ENCODE measurements at places on chromosomes 1 and 21.
A peak's percentile ranks its signal among the peaks of the same experiment; 100 is the strongest.

- DNase-seq = peak; percentile 90
Measured at GRCh38 chr1:172940174-172940855, 110.4 kb downstream of the TNFSF18 start.

DNA sequence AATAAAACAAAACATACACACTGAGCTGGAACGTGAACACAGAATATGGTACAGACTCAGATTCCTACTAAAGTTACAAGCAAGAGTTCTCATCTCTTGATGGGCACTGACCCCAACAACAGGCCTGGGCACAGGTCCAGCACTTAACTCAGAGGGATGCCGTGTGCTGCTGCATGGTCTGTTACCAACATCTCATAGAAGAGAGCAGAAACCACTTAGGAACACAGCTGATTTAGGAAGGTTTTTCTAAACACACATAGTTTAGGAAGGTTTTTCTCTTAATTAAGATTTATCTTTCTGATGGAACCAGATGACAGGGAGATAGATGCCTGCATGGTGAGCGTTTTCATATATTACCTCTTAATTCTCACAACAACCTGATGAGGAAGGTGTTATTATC lies 1.5 kb downstream of the GCLM start:
- peak; percentile 48 for DNase-seq

GRCh38 chr1:26537951-26538352 lies 8.4 kb downstream of the RPS6KA1 start:
- DNase-seq = peak; percentile 12

- no peak for DNase-seq
Measured at GRCh38 chr1:68046885-68047658, 3.4 kb downstream of the DIRAS3 start.

GRCh38 chr1:91555074-91555730 lies 54.6 kb downstream of the CDC7 start:
- peak; percentile 48 for DNase-seq

DNA sequence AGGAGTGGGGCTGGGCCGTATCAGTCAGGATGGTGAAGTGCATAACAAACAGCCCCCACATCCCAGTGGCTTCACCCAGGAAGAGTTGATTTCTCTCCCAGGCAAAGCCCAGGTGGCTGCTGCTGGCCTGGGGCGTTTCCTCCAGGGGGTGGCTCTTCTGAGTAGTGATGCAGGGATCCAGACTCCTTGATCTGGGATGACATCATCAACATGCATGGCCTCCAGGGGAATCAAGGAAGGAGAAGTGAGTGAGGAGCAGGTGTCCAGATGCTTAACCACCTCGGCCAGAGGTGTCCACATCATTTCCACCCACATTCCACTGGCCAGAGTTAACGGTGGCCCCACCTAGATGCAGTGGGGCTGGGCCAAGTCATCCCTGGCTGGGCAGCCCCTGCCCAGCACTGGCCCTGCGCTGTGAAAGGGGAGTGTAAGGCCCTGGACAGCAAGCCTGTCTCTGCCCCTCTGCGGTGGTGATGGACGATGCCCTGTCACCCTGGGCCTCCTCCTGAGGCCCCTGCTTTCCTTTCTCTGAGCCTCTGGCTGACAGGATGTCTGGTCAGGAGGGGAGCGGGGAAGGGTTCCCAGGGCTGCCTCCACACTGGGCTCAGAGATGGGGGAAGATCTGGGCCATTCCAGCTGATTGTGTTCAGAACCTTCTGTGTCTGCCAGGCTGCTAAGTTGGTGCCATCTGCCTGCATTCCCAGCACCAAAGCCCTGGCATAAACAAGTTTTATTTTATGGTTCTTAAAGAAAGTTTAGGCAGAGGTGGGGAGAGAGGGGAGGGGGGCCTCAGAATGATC lies 598.2 kb downstream of the MATN1 start:
- DNase-seq = no peak

DNA sequence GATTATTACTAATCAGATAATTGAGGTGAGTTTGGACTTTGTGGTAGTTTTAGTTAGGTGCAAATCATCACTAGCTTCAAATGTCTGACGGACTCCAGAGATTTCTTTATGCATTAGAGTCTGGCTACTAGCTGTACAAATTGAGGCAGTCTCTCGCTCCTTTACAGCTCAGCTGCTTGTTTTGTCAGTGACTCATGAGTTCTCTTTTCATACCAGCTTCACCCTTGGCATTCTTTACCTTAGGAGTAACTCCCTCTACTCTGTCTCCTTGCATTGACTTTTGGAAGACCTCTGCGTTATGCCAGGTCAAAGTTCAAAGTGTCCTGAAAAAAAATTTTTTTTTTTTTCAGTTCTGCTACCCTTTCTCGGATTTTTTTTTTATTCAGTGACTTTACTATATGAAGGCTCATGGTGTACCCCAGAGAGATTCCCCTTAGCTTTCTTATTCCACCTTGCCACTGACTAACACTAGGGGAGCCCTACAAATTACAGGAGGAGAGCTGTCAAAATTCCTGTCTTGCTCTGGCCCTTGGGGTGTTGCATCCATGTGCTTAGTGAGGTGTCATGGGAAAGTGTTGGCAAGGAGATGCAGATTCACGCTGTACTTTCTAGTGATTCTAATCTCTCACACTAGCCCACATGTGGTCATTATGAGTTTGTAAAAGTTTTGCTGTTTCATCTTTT lies 576.6 kb downstream of the ADGRL2 start:
- peak; percentile 72 for DNase-seq

DNA sequence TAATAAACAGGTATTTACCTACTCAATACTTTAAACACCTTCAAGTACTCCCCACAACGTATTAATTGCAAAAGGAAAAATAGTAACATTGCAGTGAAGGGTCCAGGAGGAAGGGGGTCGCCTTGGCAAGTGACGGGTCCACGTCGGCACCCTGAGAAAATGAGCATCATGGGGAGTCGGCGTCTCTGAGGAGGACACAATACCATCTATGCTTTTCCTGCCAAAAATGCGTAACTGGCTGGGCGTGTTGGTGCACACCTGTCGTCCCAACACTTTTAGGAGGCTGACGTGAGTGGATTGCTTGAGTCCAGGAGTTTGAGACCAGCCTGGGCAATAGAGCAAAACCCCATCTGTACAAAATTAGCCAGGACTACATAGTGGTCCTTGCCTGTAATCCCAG lies 7.3 kb downstream of the FTCD start:
- no peak for DNase-seq

DNA sequence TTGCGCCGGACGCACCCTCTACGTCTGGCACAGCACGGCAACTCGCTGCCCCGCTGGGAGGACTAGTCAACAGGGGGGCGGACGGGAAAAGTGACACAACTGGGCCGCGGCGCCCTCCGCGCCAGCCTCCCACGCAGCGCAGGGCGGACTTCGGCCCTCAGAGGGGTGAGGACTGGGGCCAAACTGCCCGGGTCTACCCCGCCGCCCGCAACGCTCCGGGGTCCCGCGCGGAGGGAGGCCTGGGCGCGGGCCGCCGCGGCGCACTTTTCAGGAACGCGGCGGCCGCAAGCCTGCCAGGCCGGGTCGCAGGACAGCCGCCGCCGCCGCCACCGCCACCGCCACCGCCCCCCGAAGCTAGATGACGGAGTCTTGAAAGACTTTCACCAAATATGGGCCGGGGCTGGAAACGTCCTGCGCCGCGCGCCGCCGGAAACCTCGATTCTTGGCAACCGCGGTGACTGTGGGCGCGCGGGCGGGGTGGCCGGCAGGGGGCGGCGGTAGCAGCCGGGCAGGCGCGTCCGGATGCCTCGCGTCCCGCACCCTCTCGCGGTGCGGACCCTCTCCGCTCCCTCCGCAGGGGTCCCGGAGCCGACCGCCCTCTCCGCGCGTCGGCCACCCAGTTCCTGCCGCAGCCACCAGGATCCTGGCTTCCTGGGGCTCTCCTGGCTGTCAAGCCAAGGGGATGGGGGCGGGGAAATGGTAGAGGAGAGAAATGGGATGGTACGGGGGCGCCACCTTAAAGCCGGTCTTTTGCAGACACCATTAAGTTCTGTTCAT lies 3.7 kb upstream of the CCN1 start:
- DNase-seq = peak; percentile 92

GRCh38 chr1:1974834-1975233 lies 28.8 kb downstream of the CFAP74 start:
- no peak for DNase-seq

DNA sequence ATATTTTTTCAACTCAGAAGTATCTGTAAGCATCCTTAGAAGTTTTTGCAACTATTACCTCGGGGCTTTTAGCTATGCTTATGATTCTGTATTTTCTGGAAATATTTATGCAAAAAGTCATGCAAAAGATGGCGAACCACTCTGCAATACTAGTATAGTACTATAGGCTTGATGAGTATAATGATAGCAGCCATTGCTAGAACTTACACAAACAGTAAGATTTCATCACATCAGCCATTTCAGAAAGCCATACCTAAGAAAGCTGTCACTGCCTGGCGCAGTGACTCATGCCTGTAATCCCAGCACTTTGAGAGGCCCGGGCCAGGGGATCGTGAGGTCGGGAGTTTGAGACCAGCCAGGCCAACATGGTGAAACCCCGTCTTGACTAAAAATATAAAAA lies 227.1 kb downstream of the LRRC7 start:
- no peak for DNase-seq

DNA sequence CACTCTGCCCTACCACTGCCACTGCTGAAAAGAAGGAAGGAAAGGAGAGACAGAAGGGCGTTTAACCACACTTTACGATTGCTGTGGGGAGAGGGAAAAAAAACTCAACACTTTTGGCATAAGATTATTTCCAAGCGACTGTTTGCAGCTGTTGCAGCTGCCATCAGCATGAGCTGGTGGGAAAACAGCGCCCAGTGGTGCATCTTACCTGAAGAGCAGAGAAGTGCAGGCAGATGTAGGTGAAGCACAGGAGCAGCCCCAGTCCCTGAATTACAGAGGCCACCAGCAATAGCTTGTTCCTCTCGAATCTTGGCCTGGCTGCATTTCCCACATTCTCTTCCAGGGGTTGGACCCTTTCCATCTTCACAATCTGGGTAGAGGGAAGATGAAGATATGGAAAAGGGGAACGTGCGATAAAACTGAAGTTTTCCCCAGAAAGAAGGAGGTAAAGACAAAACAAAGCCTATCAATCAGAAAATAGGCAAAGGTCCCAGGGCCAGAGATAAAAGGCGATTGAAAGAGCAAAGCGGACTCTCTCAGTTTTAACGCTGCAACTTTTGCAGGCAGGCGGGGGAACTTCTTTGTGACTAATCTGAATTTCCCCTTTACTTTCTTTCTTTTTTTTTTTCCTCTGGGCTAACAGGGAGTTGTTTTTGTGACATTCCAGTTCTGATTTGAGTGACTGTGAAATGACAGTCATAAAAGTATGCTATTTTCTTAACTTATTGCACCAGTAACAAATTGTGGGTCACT lies at the start of gene TNFSF4:
TNFSF4 (minus strand) TSS at position 516 of the 753 bp plus-strand sequence; CDS start at position 361, 155 bp downstream.
- peak; percentile 30 for DNase-seq

DNA sequence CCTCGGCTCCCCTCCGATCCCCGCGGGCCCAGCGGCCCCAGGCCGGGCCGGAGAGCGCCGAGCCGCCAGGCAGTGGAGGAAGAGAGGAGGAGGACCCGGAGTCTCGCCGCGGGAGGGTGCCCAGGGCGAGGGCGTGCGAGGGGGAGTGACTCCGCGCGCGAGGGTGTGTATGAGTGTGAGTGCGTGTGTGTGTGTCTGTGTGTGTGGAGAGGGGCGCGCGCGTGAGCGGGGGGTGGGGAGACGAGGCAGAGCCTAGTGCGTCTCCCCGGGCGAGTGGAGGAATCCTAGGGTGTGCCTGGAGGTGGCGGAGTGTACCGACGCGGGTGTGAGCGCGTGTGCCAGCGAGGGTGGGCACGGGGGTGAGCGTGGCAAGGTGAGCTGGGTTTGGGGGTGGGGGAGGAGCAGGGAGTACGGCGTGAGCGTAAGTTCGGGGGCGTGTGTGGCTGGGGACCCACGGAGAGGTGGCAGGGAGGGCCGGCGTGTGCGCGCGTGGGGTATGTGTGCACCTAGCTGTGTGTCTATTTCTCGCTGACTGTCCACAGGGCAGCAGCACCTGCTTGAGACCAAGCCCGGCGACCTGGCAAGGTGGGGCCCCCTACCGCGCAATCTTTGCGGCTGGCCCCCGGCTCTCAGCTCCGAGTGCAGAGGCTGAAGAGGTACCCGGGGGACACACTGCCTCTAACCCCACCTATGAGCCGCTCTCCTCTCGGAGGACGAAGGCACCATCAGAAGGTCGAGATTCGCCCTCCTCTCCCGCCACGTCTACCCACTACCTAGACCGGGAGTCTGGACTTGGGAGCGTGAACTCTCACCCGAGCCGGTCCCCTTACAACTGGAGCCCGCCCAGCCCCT lies 784 bp upstream of the KCND3 start:
- no peak for DNase-seq

- DNase-seq = no peak
Measured at GRCh38 chr1:94765958-94766357, 54.2 kb upstream of the SLC44A3 start.
